Liver (tissue), 10 donors: ENCODE measurements at places on chromosomes 1 and 21. TPM values are rescaled to one million over a fixed set of nuclear protein-coding genes. Genes with fewer than 3 reads are reported as not detected.

The CSTB gene
- 7.7 TPM for total RNA-seq

The KANK4 gene
- total RNA-seq, result 4.6 TPM

The FAM167B gene
- 2.8 TPM for total RNA-seq

The FAM3B gene
- 18.2 TPM for total RNA-seq

The MCOLN2 gene
- total RNA-seq, result 0.28 TPM

The BMP8B gene
- total RNA-seq, result 0.08 TPM

The CLDN17 gene
- total RNA-seq, result not detected

- DNase-seq, result no peak
- H3K4me3 ChIP-seq, result no peak overlapping the region
Observed at GRCh38 chr1:63794939-63795378, 21.1 kb downstream of the ROR1 start.

DNA sequence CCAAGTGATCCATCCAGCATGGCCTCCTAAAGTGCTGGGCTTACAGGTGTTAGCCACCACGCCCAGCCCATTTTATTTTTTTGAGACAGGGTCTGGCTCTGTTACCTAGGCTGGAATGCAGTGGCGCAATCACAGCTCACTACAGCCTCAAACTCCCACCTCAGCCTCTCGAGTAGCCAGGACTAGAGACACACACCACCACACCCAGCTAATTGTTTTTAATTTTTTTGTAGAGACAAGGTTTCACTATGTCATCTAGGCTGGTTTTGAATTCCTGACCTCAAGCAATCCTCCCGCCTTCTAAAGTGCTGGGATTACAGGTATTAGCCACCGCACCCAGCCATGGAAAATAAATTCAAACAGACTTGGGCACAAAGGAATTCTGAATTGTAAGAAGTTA, 31.9 kb downstream of the PUM1 start:
- no peaks in the 10 kb centered on the region for H3K27me3 ChIP-seq
- no peak overlapping the region for H3K27ac ChIP-seq
- H3K4me1 ChIP-seq, result peaks cover 7% of the 10 kb centered on the region
- no peak for DNase-seq
- H3K4me3 ChIP-seq, result no peak overlapping the region

GRCh38 chr1:167423684-167424619, 94.4 kb downstream of the CD247 start:
- DNase-seq, result no peak
- H3K27ac ChIP-seq, result no peak overlapping the region
- no peaks in the 10 kb centered on the region for H3K4me1 ChIP-seq
- no peak overlapping the region for H3K4me3 ChIP-seq

DNA sequence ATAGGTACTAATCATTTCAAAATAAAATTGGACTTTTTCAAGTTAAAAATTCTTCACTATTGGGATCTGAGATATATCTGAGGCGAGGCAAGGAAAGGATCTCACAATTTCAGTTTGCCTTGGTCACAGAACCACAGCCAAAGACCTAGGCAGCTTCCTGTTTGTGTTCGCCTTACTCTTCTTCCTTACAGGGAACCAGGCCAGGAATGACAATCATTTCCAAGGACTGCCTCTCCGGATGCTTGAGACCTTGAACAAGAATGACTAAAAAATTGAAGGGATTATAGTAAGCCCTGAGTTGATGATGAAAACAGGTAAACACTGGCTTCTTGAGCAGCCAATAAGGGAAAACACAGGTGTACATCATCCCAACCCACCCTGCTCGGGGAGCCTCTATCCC, 35.2 kb upstream of the SERBP1 start:
- no peaks in the 10 kb centered on the region for H3K36me3 ChIP-seq
- H3K4me3 ChIP-seq, result no peak overlapping the region
- no peaks in the 10 kb centered on the region for H3K27me3 ChIP-seq
- no peak for DNase-seq

GRCh38 chr1:10904396-10905358, 107.8 kb upstream of the TARDBP start:
- no peaks in the 10 kb centered on the region for H3K27me3 ChIP-seq
- no peaks in the 10 kb centered on the region for H3K36me3 ChIP-seq
- no peak overlapping the region for H3K27ac ChIP-seq
- H3K4me1 ChIP-seq, result no peaks in the 10 kb centered on the region
- no peak for DNase-seq
- no peak overlapping the region for H3K4me3 ChIP-seq

DNA sequence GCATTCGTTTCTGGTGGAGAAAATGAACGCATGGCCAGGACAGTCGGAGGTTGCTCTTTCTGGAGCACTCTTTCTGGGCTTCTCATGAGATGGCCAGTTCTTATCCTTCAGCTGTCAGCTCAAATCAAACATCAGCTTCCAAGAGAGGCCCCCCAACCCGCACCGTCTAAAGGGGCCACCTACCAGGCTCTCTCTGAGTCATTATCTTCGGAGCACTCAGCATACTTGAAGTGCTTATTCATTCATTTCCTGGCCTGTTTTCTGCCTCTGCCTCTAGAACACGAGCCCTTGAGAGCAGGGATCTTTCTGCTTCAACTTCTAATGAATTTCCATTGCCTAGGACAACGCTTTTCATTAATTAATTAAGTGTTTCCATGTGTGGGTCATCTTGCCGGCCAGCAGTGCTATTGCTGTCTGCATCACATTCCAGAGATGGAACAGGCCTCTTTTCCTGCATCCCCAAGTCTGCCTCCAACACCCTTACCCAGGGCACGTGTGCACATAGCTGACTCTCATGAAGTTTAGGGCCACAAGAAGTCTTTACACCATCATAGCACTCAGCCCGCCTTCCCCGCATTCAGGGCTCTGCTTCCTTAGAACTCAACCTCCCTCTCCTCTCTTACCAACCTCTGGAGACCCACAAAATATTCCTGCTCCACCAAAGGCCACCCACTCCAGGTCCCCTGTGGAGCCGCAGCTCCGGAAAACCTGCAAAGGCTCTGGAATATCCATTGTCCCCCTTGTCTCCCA, 52.1 kb upstream of the LAPTM5 start:
- H3K4me1 ChIP-seq, result no peaks in the 10 kb centered on the region
- no peak for DNase-seq
- peaks cover 8% of the 10 kb centered on the region for H3K27me3 ChIP-seq
- H3K4me3 ChIP-seq, result no peak overlapping the region
- no peaks in the 10 kb centered on the region for H3K36me3 ChIP-seq
- no peak overlapping the region for H3K27ac ChIP-seq

GRCh38 chr1:46554236-46554596, 2.8 kb upstream of the KNCN start:
- H3K4me1 ChIP-seq, result no peaks in the 10 kb centered on the region
- no peak overlapping the region for H3K27ac ChIP-seq
- peaks cover 7% of the 10 kb centered on the region for H3K36me3 ChIP-seq

GRCh38 chr1:233689017-233689747, 75.3 kb downstream of the KCNK1 start:
- H3K36me3 ChIP-seq, result no peaks in the 10 kb centered on the region
- no peak overlapping the region for H3K4me3 ChIP-seq
- no peaks in the 10 kb centered on the region for H3K27me3 ChIP-seq
- no peaks in the 10 kb centered on the region for H3K4me1 ChIP-seq
- no peak overlapping the region for H3K27ac ChIP-seq

- H3K27me3 ChIP-seq, result no peaks in the 10 kb centered on the region
- H3K4me1 ChIP-seq, result no peaks in the 10 kb centered on the region
- H3K36me3 ChIP-seq, result no peaks in the 10 kb centered on the region
- DNase-seq, result no peak
- no peak overlapping the region for H3K4me3 ChIP-seq
Observed at GRCh38 chr1:156390469-156391365, 21.7 kb downstream of the RHBG start.

DNA sequence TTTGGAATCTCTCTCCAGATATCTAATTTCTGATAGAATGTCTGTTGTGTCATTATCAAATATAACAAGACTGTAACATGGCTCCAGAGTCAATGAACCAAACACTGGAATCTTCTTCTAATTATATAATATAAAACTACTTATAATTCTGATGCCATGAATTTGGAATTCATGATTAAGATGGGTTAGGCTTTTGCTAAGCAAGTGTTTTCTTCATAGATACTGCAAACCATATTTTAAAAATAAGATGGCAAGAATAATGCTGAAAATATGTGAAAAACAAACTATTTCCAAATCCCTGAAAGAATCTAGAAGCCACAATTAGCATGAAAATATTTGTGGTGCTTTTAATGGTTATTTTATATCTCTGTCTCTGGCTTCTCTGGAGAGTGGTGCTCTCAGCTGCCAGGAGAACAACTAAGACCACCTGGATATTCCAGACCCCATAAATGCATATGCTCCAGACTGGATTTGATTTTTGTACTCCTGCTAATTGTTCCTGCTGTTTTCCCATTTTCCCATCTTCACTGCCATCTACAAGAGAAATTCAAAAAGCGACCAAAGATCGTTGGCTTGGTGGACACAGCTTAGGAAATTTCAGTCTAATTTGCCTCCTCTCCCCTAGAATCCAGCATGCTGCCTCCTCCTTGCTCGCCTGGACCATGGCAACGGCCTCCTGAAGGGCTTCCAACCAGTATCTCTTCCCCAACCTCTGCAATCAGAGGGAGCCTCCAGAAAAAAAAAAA, 418.9 kb downstream of the SETD4 start:
- no peaks in the 10 kb centered on the region for H3K27me3 ChIP-seq
- H3K4me1 ChIP-seq, result no peaks in the 10 kb centered on the region
- DNase-seq, result no peak
- H3K27ac ChIP-seq, result no peak overlapping the region
